ENCODE measurements at places on chromosomes 2 and 18.

GRCh38 chr2:237551071-237551574 lies 15.3 kb upstream of the PRLH start:
- DNase-seq, result no peak

DNA sequence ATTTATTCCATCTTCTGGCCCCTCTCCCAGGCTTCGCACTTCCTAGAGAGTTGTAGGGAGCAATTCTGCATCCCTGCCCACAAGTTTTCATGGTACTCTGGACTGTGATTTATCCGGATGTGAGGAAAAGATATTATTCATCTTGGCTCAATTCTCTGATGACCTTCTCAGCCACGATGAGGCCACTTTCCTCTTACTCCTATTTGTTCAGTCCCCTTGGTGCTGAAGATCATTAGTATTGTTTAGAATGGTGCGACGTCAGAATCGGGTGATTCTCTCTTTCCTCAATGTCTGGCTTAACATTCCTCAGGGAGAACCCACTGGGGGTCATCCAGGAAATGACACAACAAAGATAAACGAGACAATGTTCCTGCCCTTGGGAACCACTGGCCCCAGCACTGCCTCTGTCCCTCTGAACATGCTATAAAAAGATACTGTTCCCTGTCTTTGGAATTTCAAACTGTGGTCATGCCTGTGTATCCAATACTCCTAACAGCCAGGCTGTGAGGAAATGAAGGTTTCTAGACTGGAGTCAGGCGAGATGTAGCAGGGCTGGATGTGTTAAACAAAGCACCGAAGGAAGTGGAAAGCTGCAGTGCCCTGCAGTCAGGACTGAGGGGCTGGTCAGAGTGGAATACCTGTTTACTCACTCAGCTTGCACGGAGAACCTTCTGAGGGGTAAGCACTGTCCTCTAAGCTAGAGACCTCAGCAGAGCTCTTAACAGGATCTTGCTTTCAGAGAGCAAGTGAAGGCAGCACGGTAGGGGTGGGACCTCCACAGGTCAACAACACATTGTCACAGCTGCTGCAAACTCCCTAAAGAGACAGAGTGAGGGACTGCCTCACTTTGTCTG lies 12.9 kb upstream of the GLI2 start:
- no peak for DNase-seq

DNA sequence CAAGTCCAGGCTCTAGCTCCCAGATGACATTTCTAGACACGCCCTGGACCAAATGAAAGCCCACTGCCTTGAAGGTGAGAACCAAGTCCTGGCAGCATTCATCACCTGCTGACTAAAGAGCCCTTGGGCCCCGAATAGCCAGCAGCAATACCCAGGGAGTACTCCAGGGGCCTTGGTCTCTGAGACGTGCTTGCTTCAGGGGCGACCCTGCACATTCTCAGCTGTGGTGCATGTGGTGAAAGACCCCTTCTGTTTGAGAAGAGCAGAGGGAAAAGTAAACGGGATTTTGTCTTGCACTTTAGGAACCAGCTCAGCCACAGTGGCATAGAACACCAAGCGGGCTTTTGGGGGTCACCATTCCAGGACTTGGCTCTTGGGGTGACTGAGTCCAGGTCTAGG lies 260.5 kb upstream of the MYT1L start:
- DNase-seq, result no peak

DNA sequence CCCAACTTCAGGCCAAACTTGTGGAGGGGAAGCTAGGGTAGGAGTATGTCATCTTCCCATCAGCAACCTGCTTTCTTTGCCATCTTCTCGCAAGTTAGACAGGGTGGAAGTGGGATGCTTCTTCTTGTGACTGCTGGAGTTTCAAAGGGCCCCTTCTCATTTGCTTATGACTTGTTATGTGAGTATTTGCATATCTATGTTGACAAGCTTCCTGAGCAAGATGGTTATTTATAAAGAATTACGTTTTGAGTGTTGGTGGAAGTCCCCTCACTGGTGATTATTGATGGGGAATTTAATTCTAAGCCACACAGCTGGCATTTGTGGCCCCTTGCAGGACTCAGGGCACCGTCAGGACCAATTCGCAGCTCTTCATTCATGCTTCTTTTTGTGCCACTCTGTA lies 791.0 kb downstream of the LRRTM4 start:
- no peak for DNase-seq

DNA sequence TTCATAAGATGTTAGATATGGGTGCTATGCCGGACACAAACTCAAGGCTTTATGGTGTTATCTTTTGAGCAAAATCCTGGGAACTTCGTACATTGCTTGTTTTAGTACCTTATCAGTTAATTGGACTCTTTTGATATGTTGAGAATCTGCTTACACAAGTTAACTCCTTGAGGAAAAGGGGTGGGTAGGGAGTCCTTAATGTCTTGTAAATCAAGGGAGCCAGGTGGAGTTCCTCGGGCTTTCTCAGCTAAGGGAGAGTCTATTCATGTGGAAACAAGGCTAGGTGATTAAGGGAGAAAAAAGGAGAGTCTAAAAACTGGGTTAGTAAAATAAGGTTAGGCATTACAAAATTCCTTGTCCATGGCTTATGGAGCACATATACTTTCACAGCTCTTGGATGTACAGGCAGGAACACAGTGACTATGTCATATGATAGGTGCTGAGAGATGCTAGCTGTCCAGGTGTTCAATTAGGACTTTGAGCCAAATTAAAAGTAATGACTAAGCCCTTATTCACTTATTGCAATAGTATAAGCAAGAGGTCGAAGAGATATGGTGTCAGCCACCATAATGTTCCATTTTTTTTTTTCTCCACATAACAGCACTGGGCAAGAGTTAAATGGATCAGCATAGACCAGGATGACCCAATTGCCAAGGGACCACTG lies 59.5 kb upstream of the DYNAP start:
- no peak for DNase-seq

DNA sequence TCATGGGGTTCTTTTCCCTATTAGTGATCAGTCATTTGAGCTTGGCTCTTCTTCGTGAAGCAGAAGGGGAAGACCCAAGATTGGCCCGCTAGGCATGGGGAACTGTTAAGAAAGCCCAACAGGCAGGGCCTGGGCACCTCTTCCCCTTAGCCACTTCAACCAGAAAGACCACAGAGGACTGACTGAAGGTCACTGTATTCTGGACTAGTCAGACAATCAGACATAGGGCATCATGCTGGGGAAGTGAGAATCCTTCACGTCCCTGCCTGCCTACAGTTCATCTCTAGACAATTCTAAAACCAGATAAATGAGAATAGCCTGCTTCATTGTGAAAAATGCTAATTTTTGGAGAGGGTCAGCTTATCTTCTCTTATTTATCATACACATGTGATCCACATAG lies 28.1 kb downstream of the FAP start:
- no peak for DNase-seq

- no peak for DNase-seq
These were observed 165.2 kb downstream of the TMEM200C start for GRCh38 chr18:5729983-5730699.

DNA sequence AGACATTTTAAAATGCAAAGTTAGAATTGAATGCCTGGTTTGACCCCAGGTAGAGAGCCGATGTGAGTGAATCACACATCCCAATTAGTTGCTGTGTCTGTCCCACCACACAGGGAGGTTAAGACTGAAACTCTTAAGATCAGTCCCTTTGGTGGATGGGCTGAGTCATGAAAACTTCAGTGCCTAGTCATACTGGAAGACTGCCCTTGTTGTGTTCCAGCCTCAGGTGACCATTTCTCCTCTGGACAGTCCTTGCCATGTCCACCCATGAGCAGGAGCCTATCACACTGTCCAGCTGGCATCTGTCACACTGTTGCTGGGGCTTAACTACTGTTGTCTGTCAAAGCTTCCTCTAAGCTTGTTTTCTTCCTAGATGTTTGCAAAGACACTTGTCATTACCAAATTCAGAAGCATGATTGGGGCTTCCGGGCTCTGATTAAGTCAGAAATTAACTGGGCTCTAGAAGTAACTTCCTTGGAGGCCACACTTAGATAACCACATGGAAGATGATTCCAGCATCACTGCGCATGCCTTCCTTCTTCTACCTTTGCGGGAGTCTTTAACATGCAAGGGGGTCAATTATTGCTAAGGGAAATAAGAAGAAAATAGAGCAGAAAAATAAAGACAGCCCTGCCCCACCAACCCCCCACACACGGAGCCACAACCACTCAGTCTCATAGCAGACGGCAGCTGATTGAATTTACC lies 21.3 kb downstream of the CYRIA start:
- no peak for DNase-seq

DNA sequence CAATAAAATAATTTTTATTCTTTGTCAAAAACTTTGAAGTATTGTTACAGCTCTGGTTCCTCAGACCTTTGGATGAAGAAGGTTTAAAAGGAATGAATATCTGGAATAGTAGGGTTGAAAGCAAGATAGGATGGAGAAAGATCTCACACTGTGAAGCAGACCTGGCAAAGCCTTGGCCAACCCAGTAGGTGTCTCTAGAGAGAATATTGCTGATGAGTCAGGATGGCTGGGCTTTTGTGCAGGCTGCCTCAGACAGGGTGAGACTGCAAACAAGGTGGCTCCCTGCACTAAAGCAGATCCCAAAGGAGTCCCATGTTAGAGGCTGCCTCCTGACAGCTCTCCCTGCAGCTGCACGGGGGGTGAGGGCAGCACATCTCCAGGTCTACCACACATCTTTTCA lies 226.0 kb upstream of the ITGA4 start:
- DNase-seq, result no peak

DNA sequence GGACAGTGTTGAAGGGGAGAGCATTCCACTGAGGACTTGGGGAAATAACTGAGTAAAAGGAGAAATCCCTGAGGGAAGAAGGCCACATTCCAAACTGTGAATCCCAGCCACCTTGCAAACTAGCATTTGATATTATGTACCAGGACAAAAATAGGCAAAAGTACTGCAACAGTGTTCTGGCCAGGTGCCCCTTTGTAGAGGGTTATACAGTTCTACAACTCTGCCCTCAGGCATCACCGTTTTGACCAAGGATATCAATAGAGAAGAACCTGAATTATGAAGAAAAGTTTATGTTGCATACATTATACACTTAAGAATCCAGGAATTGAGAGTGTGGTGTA lies 20.6 kb upstream of the CAVIN2 start:
- no peak for DNase-seq

DNA sequence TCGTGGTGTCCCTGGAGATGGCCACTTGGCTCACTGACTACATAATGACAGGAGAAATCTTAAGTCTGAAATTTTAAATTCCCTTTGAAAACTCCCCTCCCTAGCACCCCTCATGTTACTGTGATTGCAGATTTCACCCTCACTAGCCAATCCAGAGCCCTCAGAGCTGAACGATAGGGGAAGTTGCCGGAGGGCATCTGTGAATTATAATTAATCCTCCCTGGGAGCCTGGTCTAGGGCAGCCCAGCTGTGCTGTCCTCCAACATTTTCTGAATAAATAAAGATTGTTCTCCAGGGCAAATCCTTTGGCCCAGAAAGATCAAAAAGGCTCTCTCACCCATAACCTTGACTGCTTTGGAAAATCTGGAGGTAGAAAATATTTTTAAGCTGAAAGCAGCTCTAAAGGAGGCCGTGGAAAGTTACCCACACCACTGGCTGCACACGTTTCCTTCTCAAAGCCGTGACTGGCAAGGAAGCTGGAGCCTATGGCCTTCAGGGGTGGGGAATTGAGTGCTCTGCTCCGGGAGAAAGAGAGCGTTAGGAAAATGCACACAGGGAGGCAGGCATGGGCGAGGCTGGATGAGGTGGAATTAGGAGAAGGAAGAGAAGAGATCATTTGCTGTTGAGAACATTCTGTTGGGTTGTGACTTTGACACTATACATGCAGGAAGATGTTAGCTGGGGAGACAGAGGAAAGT lies 68.9 kb upstream of the CNGA3 start:
- no peak for DNase-seq

GRCh38 chr2:34848132-34848531 lies 1249.0 kb upstream of the FAM98A start:
- DNase-seq, result no peak

DNA sequence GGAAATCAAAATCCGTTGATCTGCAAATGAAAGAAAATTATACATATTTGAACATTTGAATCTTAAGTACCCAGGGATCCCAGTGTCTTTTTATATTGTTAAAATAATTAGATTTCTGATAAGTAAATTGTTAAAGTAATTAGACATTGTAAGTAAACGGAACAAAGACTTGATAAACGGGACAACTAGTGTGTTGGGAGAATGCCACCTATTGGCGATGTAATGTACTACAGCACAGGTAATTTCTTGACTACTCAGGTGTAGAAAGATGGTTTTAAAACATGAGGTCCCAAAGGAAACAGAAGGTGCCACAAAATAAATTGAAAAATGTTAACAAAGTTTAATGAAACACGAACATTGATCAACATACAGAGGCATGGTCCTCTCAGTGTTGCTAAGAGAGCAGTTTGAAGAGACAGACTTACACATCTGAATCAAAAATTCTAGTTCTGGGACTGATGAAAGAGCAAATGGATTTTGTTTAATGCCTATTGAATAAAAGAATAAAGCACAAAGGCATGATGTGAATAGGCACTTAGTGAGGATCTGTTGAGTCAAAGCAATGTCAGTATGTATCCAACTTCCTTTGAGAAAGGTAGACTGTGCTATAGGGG lies 103.4 kb upstream of the RASGRP3 start:
- peak; percentile 57 for DNase-seq

GRCh38 chr2:41785251-41786022 lies 262.4 kb upstream of the PKDCC start:
- no peak for DNase-seq

GRCh38 chr2:212619954-212620353 lies 81.4 kb upstream of the ERBB4 start:
- DNase-seq, result no peak

DNA sequence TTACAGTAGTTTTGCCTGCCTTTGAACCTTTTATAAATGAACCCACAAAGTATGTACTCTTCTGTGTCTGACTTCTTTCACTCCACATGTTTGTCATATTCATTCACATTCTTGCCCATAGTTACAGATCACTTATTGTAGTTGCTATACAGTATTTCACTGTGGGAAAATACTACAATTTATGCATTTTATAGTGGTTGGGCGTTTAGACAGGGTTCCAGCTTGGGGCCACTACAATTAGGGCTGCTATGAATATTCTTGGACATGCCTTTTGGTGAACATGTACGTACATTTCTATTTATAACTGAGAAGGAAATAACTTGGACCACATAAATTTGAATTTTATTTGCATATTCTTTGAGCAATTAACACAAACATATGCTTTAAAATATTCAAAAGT lies 15.4 kb upstream of the PMAIP1 start:
- no peak for DNase-seq

- no peak for DNase-seq
These were observed 40.0 kb downstream of the BCL2L11 start for GRCh38 chr2:111160758-111161157.

- no peak for DNase-seq
These were observed 81.1 kb downstream of the PAX3 start for GRCh38 chr2:222217712-222218111.

- DNase-seq, result no peak
These were observed 79.4 kb downstream of the KCTD1 start for GRCh38 chr18:26468931-26469340.

All from CD4-positive, alpha-beta T cell treated with Interleukin-2 at 100 ng/mL for 4 hours (primary cell).